ENCODE measurements at places on chromosomes 2 and 18.

DNA sequence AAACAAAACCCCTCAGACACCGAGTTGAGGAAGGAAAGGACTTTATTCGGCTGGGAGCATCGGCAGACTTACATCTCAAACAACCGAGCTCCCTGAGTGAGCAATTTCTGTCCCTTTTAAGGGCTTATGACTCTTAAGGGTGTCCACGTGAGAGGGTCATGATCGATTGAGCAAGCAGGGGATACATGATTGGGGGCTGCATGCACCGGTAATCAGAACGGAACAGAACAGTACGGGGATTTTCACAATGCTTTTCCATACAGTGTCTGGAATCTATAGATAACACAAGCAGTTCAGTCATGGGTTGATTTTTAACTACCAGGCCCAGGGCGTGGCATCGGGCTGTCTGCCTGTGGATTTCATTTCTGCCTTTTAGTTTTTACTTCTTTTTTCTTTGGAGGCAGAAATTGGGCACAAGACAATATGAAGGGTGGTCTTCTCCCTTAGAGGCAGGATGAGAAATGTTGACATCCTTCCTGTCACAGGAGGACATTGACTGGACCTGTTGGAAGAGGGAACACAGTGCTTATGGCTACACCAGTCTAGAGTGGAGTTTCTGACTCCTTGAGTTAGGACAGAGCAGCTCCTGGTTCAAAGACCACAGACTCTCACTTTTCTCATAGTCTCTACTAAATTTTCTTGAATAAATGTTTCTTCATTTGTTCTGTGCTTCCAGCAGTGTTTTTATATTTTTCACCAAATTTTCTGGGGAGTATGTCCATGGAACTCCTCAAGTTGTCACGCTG lies 35.8 kb downstream of the SPOPL start:
- H3K27ac ChIP-seq: no peak overlapping the region
- DNase-seq: no peak
- no peak overlapping the region for H3K4me3 ChIP-seq
- H3K36me3 ChIP-seq: peaks cover 4% of the 10 kb centered on the region

GRCh38 chr2:61354543-61355197 lies 116.2 kb downstream of the USP34 start:
- no peaks in the 10 kb centered on the region for H3K27me3 ChIP-seq
- no peak overlapping the region for H3K4me3 ChIP-seq

DNA sequence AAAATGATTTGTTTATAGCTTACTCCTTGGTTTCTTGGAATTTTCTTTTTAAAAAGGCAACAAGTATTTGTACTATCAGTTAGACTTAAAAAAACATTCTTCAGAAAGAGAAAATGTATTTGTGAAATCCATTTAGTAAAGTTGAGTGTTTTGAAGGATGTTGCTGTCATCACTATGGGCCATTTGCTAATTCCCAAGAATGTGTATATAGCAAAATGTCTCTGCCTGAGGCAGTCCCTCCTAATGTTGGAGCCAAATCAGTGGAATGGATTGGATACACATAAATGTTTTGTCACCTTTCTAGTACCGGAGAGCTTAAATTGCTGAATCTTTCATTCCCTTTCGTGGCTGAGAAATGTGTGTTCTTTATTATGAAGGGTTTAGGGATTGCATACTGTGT lies 890.2 kb upstream of the ZEB2 start:
- H3K27ac ChIP-seq: no peak overlapping the region
- DNase-seq: no peak
- H3K4me3 ChIP-seq: no peak overlapping the region
- no peaks in the 10 kb centered on the region for H3K27me3 ChIP-seq
- H3K36me3 ChIP-seq: no peaks in the 10 kb centered on the region
- no peaks in the 10 kb centered on the region for H3K4me1 ChIP-seq

GRCh38 chr2:106161938-106162820 lies 31.9 kb downstream of the UXS1 start:
- no peak overlapping the region for H3K4me3 ChIP-seq
- no peak overlapping the region for H3K27ac ChIP-seq
- no peaks in the 10 kb centered on the region for H3K27me3 ChIP-seq
- peak; percentile 72 for DNase-seq
- no peaks in the 10 kb centered on the region for H3K36me3 ChIP-seq

DNA sequence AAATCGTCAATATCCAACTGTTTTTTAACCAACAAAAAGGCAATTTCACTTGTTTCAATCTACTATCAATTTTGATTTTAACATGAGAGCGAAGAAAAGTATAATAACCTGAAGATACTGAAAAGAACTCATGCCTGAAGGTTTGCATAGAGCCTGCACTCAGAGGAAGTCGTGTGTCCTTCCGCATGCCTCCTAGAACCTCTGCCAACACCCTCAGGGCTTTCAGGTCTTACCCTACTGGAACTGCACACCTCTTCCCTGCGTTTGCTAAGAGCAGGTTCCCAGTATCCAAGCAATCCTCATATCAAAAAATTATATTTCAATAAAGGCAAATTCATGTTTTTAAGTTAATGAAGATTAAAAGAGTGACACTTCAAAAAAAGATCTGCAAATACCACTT lies 74.7 kb downstream of the PIAS2 start:
- peaks cover 12% of the 10 kb centered on the region for H3K36me3 ChIP-seq
- no peak overlapping the region for H3K27ac ChIP-seq
- DNase-seq: no peak
- H3K4me1 ChIP-seq: no peaks in the 10 kb centered on the region
- H3K4me3 ChIP-seq: no peak overlapping the region

GRCh38 chr2:62415518-62415917 lies 90.5 kb downstream of the TMEM17 start:
- peaks cover 15% of the 10 kb centered on the region for H3K4me1 ChIP-seq
- H3K36me3 ChIP-seq: no peaks in the 10 kb centered on the region
- no peak overlapping the region for H3K4me3 ChIP-seq
- no peak overlapping the region for H3K27ac ChIP-seq
- no peaks in the 10 kb centered on the region for H3K27me3 ChIP-seq

DNA sequence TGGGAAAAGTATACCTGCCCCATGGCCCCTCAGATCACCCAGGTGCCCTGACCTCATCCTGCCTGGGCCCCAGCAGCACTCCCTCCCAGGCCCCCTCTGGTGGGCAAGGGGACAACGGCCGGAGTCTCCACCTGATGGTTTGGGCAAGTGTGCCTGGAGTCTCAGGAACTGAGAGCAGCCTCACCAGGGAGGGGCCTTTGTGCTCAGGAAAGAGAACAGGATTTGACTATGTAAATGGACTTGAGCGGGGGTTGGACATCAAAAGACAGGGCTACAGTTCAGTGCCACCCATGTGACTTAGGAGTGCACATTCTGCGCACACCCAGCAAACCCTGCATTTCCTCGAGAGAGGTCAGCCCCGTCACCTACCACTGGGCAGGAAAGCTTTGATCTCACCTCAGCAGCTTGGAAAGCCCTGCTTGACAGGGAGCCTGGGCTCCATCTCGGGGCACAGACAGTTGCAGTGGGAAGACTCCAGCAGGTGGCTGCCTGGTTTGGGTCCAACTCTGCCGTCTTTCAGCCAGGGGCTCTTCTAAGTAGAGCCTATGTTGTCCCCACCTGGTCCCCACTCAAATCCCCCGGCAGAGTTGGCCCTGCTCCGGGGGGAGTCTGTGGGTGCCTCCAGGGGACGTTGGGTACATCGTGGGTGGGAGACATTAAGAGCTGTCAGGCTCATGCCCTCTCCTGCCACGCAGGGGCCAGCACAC lies 3.3 kb downstream of the INPP5D start:
- H3K36me3 ChIP-seq: no peaks in the 10 kb centered on the region
- peak overlapping the region; percentile 89 for H3K27ac ChIP-seq
- peaks cover 57% of the 10 kb centered on the region for H3K4me1 ChIP-seq
- peak overlapping the region; percentile 61 for H3K4me3 ChIP-seq
- H3K27me3 ChIP-seq: no peaks in the 10 kb centered on the region
- peak; percentile 62 for DNase-seq
